HCT116 (cell line): ENCODE measurements at places on chromosomes 1 and 21. TPM values are rescaled to one million over a fixed set of nuclear protein-coding genes. Genes with fewer than 3 reads are reported as not detected.

- no peak for DNase-seq
These were observed 35.0 kb upstream of the AGO1 start for GRCh38 chr1:35847935-35848565.

TSPEAR gene
- total RNA-seq, result not detected

- DNase-seq, result no peak
These were observed 19.0 kb upstream of the ZNF678 start for GRCh38 chr1:227544067-227545050.

DNA sequence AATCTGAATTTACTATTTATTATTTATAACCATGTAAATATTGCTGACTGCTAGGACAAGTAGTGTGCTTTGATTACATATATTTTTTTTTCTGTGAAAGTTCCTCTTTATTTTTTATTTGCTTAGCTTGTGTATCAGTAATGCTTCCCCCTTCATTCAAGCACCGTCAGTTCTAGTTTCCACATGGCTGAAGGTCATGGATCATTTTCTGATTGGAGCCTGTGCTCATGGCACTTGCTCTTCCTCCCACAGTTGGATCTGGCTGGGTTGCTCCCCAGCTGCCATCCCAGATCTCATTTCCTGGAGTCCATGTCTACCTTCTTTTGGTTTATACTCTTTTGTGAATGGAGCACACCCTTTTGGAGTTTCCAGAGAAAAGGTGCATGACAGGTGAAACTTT is 57.0 kb upstream of the IGSF5 start:
- DNase-seq, result no peak

LCK gene
- total RNA-seq, result 0.79 TPM

RGS4 gene
- not detected for total RNA-seq

- DNase-seq, result no peak
These were observed 40.0 kb downstream of the COQ8A start for GRCh38 chr1:226980122-226980560.

DNA sequence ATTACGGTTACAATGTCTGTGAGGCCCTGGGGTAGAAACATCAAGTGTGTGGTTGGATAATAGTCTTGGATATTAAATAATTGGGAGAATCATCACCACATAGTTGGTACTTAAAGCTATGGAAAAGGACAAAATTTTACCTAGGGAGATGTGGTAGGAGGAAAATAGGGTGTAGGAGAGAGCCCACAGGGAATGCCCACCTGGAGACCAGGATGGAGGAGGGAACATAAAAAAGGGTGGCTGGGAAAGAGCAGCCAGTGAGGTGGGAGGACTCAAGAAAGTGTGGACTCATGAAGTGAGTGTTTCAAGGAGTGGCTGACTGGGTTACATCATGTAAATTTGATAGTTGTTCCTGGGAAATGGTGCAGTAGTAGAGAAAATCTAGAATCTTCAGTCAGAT is 3.0 kb upstream of the SOX13 start:
- no peak for DNase-seq

DNA sequence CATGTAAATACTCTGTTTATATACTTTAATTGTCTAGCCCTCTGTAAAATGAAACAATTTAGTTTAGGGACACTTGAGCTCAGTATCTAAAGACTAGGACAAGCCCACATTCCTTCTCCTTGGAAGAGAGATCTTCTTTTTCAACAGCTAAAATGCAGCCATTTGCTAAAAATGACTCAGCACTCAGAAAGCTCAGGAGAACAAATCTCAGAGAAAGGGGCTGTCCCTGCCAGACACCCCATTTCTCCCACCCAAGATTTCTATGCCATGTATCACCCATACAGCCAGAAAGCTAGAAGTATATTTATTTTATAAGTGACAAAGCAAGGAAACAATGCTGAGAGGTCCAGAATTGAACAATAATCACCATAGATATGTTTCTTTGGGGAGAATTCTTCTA is 23.2 kb upstream of the PRDX6 start:
- no peak for DNase-seq
